Pons (tissue), 1 donor: ENCODE measurements at places on chromosomes 7 and 10.

- DNase-seq = peak; percentile 64
Measured at GRCh38 chr10:102596506-102596971, 47.7 kb upstream of the TRIM8 start.

DNA sequence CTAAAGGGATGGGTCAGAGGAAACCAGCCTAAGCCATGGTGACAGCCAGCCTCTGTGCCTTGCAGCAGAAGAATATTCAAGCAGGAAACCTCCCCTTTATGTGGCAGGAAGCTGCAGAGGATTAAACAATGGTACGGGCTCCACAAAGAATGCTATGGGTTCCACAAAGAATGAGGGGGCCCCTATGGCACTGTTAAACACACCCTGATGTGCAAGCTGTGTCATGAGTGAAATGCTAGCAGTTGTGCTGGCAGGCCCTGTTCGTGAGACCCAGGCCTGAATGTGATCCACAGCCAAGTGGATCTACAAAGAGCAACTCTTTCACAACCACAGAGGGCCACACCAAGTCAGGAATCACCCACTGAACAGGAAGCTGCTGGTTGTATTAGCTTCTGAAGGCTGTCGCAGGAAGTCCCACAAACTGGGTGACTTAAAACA lies 68.9 kb downstream of the MYOF start:
- DNase-seq = peak; percentile 38

DNA sequence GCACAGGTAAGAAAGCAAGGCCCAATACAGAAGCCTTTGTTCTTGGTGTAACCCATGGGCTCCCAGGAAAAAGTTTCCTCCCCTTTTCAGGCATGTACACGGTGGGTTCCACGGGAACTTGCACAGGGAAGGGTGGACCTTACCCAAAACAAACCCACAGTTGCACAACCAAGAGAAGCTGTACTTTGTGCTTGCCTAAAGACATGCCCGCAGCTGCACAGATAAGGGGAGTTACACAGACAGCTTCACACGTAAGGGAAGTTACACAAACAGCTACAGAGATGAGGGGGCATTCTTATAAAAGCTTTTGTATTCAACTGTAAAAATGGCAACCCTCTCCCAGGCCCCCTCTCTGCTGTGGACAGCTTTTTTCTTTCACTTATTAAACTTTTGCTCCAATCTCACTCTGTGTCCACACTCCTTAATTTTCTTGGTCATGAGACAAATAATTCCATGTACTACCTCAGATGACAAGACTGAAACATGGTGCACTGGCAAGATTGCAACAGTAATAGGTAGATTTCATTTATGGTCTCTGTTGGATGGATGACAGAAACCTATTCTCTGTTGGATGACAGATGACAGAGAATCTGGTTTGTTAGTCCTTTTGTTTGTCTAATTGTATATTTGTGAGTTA lies 72.9 kb downstream of the ATE1 start:
- no peak for DNase-seq

- DNase-seq = no peak
Measured at GRCh38 chr10:5343561-5343960, 21.2 kb upstream of the UCN3 start.
